ENCODE measurements at places on chromosomes 1 and 21.

DNA sequence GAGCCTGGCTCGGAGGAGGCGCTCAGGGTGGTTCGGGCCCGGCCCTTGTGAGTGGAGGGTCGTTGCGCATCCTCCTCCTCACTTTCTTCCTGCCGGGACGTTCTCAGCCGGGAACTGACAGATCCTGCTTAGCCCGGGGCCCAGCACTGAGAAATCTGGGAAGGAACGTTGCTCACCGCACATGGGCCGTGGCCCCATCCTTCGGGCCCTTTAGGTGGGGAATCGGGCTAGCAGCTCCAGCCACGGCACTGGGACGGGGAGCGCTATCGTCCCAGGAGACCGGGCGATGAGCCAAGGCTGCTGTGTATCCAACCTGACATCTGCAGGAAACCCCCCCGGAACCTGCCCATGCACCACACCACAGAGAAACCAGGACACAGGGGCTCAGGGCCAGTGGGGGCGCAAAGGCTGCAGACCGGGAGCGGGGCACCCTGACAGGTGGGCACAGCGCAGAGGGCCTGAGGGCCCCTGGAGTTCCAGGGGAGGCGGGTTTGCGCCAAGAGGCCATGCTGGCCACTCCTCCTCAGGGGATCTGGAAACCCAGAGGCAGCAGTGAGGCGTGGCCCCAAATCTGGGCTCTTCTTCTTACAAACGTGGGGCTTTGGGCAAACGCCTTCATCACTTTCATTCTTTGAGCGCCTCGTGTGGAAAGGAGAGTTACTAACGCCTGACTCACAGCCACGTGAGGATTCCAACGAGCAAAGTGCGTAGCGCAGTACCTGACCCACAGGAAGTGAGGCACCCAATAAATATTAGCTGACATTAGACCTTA is at the start of gene SH2D5:
Gene SH2D5, minus strand, starts transcription at position 116 of the 772 bp plus-strand sequence. CDS start 4,659 bp downstream, outside the sequence.
- peak; percentile 59 for DNase-seq

DNA sequence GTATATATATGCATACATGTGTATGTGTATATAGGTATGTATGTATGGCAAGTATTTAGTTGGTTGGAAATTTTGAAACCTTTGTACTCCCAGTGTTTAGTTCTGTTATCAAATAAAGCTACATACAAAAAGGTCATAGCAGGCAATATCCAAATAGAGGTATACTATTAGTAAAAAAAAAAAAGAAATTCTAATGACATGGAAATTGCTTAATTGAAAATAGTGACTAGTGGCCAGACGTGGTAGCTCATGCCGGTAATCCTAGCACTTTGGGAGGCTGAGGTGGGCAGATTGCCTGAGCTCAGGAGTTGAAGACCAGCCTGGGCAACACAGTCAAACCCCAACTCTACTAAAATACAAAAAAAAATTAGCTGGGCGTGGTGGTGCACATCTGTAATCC is 351.6 kb upstream of the NR5A2 start:
- DNase-seq = no peak

DNA sequence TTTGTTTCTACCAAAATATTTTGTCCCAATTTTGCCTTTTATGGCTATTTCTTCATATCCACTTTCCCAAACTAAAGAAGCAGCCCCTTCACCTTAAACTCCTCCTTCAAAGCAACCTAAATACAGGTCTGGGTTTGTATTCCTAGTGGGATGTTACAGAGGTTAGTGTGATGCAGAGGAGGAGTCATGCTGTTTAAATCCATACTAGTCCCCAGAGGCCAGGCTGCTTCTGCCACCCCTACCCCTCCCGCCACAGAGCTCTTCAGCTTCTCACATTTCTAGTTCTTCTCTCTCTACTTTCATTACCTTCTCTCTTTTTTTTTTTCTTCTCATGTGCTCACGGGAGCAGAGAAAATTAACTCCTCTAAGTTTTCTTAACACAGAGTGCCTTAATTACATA is 29.3 kb downstream of the SELL start:
- DNase-seq = no peak

GRCh38 chr1:198498881-198499280 is 41.6 kb downstream of the ATP6V1G3 start:
- DNase-seq = no peak

- DNase-seq = no peak
These were observed 6.0 kb upstream of the PPIE start for GRCh38 chr1:39732730-39733129.

DNA sequence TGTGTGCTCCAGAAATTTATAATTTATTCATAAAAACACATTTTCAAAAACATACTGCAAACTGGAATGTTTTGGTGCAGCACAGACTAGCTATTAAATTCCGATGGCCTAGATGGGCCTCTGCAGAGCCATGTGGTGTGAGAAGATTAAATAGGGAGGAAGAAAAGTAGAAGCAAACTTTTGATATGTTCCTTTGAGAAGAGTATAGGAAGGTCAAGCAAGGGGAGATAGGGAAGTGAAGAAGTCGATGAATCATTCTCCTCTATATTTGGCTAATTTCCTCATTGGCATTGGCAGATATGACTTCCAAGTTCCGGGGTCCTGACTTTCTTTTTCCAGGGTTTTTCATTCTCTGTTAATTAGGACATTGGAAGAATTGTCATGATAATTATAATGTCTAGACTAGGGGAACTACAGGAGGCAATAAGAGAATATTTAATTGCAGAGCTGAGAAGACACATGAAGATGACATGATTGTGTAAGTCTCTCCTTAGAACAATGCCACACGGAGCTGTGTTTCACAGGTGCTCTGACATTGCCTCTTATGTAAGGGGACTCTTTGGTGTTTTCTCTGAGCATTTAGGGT is 19.3 kb upstream of the ZNF326 start:
- DNase-seq = no peak

DNA sequence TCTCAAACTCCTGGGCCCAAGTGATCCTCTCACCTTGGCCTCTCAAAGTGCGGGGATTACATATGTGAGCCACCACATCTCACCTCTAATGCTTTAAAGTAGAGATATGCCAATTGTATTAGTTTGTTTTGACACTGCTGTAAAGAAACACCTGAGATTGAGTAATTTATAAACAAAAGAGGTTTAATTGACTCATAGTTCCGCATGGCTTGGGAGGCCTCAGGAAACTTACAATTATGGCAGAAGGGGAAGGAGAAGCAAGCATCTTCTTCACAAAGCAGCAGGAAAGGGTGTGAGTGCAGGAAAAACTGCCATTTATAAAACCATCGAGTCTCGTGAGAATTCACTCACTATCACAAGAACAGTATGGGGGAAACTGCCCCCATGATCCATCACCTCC is 3.5 kb upstream of the MYCL start:
- no peak for DNase-seq

DNA sequence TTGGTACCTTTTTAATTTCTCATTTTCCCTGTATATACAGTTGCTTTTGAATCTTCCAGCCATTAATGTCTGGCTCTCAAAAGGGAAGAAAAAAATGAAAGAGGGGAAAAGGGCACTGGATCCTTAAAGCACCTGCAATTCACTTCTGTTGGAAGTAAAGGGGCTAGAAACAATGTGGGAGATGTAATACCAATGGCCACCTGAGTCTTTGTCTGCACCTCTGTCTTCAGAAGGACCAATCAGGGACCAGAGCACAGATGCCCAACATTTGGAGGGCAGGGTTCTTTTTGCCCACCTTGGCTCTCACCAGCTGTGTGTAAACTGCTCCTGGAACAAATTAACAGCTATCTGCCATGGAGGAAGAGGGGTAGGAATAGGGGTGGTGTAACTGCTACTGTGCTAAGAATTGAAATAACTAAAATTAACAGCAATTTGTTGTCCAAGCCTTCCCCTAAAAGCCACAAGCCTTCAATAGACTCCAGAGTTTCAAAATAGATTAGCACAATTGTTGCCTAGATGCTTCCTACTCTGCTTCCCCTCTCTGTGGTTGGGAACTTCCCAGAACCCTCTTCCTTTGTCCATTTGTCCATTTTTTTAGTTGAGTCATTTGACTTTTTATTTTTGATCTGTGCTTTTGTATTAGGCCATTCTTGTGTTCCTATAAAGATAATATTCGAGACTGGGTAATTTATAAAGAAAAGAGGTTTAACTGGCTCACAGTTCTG is 11.5 kb upstream of the LRRC8B start:
- no peak for DNase-seq

DNA sequence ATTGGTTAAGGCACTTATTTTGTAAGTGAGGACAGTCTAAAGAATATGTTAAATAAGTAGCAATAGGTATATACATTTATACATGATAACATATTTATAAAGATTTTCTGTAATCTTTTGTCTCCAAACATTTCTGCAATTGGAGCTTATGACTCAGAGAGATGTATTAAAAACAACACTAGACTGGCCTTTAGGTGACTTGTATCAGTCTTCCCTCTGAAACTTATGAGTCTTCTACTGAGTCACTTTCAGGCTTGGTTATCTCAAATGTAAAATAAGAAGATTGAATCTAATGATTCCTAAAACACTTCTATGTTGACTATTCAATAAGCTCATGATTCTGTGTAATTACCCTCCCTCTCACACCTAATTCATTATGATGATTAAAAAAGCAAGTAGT is 672.6 kb upstream of the NEGR1 start:
- no peak for DNase-seq

DNA sequence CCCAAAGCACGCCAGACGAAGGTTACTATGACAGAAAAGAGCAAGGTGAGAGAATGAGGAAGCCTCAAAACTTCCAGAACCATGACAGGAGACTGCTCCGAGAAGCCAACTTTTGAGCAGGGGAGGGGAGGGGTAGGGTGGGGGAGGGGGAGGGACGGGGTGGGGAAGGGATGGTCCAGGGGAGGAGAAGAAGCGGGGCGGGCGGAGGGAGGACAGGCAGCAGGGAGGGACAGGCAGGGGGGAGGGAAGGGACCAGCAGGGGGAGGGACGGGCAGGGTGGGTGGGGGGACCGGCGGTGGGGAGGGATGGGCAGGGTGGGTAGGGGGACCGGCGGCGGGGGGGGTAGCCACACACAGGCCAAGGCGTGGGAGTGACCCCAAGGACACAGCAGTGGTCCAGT is 2.0 kb downstream of the INTS11 start:
- no peak for DNase-seq

DNA sequence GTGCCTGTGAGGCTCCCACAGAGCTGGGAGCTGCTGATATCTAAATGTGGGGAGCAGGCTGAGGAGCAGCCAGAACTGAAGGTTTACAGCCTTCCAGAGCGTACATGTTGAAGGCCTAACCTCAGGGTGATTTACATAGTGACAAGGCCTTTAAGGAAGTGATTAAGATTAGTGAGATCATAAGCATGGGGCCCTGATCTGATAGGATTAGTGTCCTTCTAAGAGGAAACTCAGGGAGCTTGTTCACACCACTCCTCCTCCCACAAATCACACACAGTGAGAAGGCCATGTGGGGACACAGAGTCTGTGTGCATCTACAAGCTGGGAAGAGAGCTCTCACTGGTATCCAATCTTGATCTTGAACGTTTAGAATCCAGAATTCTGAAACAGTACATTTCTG is 92.3 kb upstream of the NBPF6 start:
- DNase-seq = no peak

DNA sequence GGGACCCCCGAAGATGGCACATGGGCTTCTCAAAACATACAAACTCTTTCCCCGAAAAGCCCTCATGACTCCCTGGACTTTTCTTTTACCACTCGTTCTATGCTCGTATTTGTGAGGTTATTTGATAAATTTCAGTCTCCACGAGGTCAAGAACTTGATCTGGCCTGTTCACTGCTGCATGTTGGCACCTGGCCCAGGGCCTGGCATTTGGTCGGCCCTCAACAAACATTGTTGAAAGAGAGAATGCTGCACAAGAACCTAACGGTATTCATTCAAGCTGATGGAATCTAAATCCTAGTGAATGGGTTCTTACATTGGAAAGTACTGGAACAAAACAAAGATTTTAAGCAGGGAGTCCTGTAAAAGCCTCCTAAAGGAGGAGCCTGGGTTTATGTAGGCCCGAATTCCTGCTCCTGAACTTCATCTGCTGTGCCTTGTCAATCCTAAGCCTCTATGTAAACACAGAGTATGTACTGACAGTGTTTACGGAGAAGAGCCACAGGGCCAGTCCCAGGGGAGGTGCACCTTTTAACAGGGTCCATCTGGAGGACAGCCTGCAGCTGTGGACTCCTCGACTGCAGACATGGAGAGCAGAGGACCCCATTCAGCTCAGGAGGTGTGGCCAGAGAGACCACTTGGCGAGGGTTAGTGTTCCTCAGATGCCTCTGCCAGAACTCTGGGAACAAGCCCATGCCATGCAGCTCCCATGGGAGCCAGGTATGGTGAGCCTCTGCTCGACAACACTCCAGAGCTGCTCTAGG is 46.9 kb downstream of the L1TD1 start:
- DNase-seq = no peak

- no peak for DNase-seq
These were observed 71.1 kb downstream of the MATN1 start for GRCh38 chr1:30652152-30652841.

GRCh38 chr1:1462318-1462966 is 9.1 kb upstream of the ATAD3B start:
- peak; percentile 7 for DNase-seq

GRCh38 chr1:9315411-9316079 is 22.9 kb downstream of the SPSB1 start:
- no peak for DNase-seq

- no peak for DNase-seq
These were observed 68.0 kb downstream of the CACHD1 start for GRCh38 chr1:64537942-64538341.

GRCh38 chr21:45284456-45284741 is 3.3 kb downstream of the POFUT2 start:
- DNase-seq = no peak

DNA sequence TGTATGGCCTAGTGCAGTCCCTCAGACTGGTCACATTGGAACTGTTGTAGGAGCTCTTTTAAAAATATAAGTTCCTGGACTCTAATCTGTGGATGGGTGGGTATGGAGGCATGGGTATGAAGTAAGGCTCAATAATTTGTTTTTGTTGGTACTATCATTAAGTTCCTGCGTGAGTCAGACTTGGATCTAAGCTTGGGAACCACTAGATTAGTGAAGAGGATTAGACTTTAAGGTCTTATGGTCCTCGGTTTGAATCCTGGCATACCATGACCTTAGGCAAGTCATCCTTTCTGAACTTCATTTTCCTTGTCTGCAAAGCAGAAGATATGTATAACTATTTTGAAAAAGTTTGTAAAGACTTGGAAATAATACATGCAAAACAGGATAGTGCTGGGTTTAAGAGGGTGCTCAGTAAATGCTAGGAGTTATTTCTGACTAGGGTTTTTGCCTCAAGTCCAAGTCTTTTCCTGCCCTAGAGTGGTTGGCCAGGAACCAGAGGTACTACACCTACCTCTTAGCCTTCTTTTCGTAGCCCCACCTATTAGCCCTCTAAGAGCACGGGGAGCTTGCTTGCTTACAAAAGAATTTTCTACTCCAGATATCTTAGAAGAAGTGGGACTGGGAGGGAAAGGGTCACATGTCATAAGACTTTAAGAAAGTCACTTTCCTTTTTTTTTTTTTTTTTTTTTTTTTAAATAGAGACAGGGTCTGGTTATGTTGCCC is 38.6 kb upstream of the METTL18 start:
- DNase-seq = no peak

DNA sequence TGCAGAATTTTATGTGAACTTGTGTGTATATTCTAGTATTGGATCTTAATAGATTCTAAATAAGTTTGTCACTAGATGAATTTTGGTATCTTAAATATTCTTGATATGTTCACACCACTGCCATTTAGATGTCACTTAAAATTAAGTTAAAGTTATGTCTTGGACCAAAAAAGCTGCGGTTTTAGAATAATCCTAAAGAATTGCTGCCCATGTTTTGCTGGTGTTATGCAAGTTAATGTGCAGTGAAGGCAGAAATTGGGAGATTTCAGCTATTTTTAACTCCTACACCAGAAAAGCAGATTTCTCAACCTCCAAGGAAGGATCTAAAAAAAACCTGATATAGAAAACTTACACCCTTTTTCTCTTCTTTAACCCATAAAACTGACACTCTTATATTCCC is 757 bp downstream of the ACADM start:
- DNase-seq = no peak

Measured in naive B cell (primary cell).